ENCODE measurements at places on chromosomes 1 and 21.

GRCh38 chr1:84810343-84810742 is 82.7 kb downstream of the LPAR3 start:
- no peak for DNase-seq

- DNase-seq = peak; percentile 38
Observed at GRCh38 chr1:1058921-1059493, 15.1 kb downstream of the RNF223 start.

GRCh38 chr1:54805981-54806381 is 4.9 kb upstream of the TTC22 start:
- no peak for DNase-seq

DNA sequence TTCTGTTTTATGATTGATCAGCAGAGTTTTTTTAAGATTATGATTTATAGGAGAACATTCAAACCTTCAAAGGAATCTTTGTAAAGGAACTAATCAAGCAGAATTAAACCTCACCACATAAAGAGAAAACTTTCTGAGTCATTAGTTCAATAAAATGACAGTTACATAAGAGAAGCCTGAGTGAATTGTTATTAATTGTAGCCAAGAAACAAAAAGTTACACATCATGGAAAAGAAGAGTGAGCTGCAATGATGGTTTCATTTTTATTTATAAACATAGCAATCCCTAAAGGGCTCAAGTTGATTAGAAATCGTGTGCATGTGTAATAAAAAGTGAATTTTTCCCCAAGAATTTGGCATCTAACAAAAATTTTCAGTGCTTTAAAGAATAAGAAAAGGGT is 731.4 kb downstream of the LTN1 start:
- DNase-seq = no peak

- DNase-seq = no peak
Observed at GRCh38 chr1:7585216-7585907, 185.7 kb upstream of the VAMP3 start.

- no peak for DNase-seq
Observed at GRCh38 chr1:246772686-246773085, 48.5 kb downstream of the SCCPDH start.

GRCh38 chr21:33470701-33471100 is 9.1 kb downstream of the TMEM50B start:
- DNase-seq = no peak

DNA sequence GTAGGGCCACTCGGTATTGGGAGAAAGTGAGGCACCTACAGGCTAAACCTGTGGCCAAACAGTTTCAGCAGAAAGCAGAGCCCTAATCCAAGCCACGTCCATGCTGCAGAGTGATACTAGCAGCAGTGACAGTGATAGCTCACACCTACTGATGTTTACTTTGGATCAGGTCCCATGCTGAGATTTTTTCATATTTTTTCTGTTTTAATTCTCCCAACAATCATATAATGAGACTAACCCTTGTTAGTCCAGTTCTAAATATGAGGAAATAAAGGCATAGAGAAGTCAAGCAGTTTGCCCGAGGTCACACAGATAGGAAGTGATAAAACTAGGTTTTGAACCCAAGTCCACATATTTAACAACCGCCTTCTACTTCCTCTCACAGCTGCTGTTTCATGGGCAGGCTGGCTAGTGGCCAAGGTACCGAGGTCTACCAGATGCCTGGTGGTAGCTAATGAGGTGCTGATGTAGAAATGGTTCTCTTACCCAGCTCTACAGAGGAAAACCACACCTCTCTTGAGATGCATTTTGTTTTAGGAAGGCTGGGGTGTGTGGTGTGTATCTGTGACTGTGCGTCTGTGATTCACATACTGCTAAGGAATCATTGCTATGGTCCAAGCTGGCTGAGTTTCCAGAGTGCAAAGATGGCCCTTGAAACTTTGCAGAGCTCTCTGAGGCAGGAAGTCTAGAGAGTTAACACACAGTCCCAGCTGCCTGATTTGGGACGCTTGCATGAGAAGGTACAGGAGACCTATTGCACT is 80.3 kb upstream of the ARTN start:
- DNase-seq = no peak

- no peak for DNase-seq
Observed at GRCh38 chr21:29520171-29520570, 221.4 kb downstream of the BACH1 start.

DNA sequence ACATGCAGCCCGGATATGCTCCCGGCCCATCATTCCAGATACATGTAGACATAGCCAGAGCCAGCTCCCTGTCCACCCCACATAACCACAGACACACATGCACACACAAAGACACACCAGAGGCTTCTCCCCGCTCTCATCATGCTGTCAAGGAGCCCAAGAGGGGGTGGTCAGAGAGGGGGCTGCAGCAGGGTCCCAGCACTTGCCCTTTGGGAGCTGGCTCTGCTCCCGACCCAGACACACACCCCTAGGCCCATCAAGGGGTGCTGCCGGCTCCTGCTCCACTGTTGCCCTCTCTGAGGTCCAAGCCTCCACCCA is 2.6 kb downstream of the PTAFR start:
- no peak for DNase-seq

- no peak for DNase-seq
Observed at GRCh38 chr1:87765681-87766070, 437.0 kb downstream of the LMO4 start.

DNA sequence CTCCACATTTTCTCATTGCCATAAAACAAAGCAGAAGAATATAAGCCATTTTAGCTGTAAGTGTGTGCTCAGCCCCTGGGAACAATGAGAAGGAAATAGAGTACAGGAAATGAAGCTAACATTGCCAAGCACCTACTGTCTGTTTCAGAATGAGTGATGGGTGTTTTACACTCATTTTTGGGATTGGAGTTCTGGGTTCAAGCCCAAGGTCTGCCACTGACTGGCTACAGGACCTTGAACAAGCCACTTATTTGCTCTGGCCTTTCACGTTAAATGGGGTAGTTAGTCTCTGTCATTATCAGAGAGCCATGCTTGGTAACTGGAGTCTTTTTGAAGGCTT is 80.7 kb upstream of the KAZN start:
- no peak for DNase-seq

DNA sequence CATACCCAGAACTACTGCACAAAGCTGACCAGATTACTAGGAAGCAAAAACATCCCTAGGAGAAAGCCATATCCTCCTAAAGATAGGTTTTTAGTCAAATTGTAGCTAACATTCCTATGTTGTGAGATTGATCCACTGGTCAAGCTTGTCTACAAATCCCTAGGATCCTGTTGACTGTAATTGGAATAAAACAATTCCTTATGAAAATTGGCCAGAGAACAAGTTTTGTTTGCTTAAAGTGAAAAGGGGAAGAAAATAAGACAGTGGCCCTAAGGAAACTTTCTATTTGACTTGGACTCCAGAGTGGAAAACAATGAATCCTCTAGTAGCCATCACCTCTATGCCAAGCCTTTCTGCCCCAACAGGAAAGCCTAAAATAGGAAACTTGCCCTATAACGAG is 645.2 kb upstream of the USP24 start:
- no peak for DNase-seq

DNA sequence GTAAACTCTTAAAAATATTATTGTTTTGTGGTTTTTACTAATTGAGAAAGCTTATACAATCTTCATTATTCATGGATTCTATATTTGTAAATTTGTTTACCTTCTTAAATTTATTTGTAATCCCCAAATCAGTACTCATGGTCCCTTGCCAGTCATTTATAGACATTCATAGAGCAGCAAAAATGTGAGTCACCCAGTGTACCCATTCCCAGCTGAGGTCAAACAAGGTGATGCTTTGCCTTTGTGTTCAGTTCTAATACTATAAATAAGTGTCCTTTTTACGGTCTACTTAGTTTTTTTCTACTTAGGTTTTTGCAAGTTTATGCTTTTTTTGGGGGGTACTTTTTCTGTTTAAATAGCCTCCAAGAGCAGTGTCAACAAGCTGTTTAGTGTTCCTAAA is 36.1 kb downstream of the SORT1 start:
- DNase-seq = no peak

GRCh38 chr1:3151456-3151855 is 82.5 kb downstream of the PRDM16 start:
- DNase-seq = no peak

DNA sequence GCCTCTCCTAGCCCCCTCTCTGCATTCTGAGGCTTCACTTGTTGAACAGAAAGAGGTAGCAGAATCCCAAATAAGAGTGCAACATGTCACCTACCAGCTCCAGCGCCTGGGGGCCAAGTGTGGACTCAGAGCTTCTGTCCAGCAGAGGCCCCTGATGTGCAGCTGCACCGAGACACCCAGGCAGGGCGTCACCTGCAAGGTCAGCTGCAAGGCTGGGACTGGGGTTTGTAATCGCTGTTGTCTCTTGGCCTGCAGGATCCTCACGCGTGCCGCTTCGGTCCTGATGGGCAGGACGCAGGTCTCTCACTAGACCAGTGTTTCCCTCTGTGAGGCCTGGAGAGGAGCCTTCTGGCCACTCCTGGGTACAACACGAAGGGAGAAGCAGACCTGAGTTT is 4.3 kb upstream of the SLX9 start:
- DNase-seq = no peak

DNA sequence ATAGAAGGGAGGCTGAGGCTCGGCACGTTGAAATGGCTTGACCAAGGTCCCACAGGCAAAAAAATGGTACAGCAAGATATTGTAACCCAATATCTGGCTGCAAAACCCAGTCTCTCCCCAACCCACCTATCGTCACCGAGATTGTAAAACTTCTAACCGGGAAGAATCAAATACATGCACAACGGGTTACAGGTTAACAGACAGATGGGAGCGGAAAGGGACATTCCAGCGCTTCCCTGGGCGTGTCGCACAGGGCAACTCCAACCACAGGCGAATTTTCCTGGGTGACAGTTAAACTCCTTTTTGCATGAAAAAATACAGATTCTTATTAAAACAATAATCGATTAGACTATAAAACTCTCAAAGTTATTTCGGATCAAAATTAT is 31.8 kb upstream of the JUN start:
- DNase-seq = no peak

DNA sequence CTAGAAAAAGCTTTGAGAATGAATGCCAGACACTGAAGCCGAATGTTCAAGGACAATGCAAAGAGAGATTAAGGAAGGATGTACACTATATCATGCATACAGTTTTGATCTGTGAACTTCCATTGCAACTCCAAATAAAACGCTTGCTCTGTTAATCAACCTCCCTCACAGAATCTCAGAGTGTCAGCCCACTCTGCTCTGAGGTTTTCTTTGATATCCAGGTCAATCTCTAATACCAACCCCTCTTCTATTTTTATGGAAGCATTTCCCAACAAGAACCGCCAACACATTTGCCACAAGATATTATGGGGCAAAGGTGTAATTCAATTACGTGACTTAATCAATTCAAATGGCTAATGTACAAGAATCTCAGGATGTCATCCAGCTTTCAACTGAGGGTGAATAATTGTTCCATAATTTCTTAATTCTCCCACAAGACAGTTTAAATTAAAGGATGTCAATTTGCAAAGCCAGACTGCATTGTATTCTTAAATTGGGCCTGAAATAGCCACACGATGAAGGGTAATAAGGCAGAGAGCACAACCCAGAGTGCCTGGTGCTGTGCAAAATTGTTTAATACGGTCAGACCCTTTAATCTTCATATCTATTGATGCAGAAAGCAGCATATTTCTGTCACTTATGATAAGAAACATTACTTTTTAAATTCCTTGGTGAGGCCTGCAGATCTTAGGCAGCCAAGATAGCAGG is 459.2 kb upstream of the DAB1 start:
- DNase-seq = no peak

- DNase-seq = no peak
Observed at GRCh38 chr1:87644579-87645190, 316.0 kb downstream of the LMO4 start.

- DNase-seq = no peak
Observed at GRCh38 chr1:58727364-58727763, 27.5 kb upstream of the MYSM1 start.

DNA sequence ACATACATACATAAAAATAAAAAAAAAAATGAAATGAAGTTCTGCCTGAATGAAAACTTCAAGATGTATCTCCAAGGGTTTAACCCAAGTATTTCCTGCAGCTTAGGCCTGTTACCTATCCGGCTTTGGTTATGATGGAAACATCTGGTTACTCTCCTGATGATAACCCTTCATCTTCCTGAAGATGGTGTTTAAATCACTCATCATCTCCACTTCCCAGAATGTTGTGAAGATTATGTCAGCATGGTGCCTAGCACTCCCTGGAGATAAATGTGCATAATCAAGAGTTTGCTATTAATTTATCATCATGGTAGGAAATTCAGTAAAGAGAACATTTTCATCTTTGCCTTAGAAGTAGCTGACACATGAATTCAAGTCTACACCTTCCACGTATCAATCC is 52.9 kb upstream of the ZNF326 start:
- DNase-seq = no peak

- DNase-seq = no peak
Observed at GRCh38 chr1:24786191-24786590, 40.9 kb downstream of the CLIC4 start.

- no peak for DNase-seq
Observed at GRCh38 chr1:26017606-26018005, 4.0 kb upstream of the EXTL1 start.

GRCh38 chr1:164958982-164959768 is 397.3 kb downstream of the LMX1A start:
- DNase-seq = no peak

- DNase-seq = no peak
Observed at GRCh38 chr1:184392067-184392466, 5.2 kb downstream of the C1orf21 start.

GRCh38 chr1:39258146-39258924 is 53.8 kb downstream of the MACF1 start:
- DNase-seq = peak; percentile 56

DNA sequence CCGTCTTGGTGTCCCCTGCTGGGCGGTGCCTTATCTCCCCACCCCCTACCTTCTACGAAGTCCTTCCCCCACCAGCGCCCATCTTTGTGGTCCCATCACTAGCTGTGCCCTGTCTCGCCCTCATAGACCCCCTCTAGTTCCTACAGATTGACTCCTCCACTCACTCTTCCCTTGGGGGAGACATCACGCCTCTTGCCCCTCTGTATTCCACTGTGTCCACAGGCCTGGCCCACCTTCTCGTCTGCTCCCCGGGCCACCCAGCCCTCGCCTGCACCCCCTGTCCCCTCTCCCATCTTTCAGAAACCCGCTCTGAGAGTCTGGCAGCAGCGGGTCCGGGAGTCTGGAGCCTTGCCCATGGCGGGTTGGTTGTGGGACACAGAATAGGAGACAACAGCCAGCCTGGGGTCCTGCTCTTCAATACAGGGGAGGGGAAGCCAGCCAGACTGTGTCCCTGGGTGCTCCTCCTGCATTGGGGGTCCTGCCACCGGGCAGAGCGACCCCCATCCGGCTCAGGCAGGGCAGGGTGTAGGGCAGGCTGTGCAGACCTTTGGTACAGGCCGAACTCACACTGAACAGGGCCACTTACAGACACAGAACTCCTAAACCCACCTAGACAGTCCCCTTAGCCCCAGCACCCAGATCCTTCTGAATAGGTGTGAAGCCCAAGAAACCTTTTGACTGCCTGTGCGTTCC is 1.1 kb downstream of the RNF187 start:
- DNase-seq = no peak

GRCh38 chr21:25983745-25984144 is 186.8 kb downstream of the APP start:
- DNase-seq = no peak
